ENCODE measurements at places on chromosomes 1 and 21.

DNA sequence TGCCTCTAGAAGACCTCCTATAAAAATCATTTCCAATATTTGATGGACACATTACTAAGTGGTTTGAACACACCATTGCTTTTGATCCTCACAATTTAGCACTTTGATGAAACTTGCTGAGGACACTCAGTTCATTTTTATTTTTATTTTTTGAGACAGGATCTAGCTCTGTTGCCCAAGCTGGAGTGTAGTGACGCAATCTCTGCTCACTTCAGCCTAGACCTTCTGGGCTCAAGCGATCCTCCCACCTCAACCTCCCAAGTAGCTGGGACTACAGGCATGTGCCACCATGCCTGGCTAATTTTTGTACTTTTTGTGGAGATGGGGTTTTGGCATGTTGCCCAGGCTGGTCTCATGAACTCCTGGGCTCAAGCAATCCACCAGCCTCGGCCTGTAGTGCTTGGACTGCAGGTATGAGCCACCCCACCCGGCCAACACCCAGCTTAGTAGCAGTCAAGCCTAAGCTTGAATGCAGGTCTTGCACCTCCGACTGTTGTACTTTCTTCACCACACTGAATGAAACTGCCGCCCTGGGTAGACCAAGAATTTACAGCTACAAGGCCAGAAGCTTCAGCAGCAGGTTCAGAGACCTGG is 24.8 kb upstream of the ATP2B4 start:
- no peak for DNase-seq

DNA sequence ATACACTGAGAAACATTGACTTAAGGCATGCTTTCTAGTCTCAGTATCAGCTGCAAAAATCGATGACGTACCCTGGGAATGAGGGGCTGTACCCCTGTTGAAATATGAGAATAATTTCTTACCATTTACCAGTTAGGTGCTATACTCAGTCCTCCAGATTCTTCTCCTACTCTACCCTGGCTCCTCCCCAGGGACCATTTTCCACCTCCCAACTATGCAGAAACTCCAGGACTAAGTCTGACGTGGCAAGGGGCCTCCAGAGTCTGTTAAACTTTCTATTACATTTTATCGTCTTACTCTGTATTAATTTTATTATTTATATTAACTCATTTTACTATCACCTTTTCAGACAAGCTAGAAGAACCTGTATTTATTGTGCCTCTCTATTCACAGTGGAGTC is 124.3 kb downstream of the CYYR1 start:
- DNase-seq = no peak

- no peak for DNase-seq
Measured at GRCh38 chr1:180281490-180281889, 51.4 kb downstream of the LHX4 start.

GRCh38 chr1:35278886-35279554 is 10.5 kb downstream of the ZMYM4 start:
- no peak for DNase-seq

- DNase-seq = no peak
Measured at GRCh38 chr1:212009561-212009960, 25.8 kb downstream of the INTS7 start.

DNA sequence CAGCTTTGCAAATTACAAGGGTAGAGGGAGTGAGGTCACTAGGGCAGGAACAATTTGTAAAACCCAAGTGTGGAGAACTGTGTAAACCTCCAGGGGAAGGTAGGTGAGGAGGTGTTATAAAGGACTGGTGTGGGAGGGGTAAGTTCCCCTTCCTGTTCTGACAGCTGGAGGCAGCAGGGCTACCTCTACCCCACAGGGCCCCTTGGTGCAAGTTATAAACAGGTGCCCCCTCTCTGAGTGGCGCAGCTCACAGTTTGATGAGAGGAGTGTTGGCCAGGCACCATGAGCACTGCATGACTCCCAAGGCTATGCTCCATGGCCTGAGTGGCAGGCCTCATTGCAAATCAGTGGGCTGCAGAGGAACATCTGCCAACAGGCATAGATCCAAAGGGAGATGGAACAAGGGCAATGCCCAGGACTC is 41.0 kb downstream of the MFSD2A start:
- DNase-seq = no peak

DNA sequence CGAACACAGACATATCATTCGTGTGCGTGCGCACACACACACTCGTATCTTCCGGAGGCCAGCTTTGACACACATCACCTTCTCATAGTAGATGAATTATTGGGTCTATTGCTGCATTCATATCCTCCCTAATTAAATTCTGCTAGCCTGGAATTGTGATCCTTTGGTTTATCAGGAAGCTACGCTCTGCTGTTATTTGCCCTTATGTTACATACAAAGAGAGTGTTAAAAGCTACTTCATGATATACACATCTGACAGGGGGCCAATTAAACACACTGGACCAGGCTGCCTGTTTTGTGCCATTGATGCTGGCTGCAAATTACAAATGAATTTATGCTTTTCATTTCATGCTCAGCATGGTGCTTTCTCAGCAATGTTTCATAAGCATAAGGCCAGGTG is 252.0 kb downstream of the RHOU start:
- no peak for DNase-seq

DNA sequence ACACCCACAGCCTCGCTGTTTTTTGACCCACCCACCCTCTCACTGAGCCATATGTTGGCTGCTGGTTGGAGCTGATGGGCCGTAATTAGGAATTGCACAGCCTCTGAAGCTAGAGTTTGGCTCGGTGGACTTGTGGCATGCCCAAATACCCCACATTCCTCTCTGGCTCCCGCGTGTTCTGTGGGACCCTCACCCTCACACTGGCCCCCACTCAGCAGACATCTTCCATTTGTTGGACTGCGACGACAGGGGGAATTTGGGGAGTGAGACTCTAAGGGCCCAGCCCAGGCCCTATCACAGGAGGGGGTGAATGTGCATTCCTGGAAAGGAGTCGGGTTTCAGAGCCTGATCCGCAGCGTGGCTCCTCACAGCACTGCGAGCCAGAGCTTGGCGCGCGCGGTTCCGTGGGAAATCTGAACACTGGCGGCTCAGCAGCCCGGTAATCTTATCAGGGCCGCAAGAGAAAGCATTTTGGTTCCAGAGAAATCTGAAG is 5.2 kb downstream of the RCSD1 start:
- no peak for DNase-seq

- DNase-seq = no peak
Measured at GRCh38 chr1:147756341-147756740, 4.1 kb downstream of the GJA5 start.

GRCh38 chr1:48693180-48693579 is 83.5 kb downstream of the BEND5 start:
- no peak for DNase-seq

GRCh38 chr1:192534666-192535065 is 40.9 kb upstream of the RGS1 start:
- no peak for DNase-seq

- DNase-seq = no peak
Measured at GRCh38 chr1:115677182-115677555, 35.4 kb downstream of the VANGL1 start.

- DNase-seq = no peak
Measured at GRCh38 chr21:24470852-24471251, 1136.4 kb downstream of the MRPL39 start.

DNA sequence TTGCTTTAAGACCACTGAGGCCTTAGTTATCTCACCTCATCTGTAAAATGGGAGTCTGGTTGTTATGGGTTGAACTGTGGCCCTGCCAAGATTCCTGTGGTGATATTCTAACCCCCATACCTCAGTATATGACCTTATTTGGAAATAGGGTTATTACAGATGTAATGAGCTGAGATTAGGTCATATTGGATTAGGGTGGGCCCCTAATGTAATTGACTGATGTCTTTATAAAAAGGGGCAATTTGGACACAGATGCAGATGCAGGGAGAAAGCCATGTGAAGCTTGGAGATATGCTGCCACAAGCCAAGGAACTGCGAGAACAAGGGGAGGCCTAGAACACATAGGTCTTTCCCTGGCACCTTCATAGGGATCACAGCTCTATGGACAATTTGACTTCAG is 3.9 kb downstream of the C1orf87 start:
- DNase-seq = no peak

GRCh38 chr1:205492774-205493173 is 11.7 kb upstream of the CDK18 start:
- no peak for DNase-seq

DNA sequence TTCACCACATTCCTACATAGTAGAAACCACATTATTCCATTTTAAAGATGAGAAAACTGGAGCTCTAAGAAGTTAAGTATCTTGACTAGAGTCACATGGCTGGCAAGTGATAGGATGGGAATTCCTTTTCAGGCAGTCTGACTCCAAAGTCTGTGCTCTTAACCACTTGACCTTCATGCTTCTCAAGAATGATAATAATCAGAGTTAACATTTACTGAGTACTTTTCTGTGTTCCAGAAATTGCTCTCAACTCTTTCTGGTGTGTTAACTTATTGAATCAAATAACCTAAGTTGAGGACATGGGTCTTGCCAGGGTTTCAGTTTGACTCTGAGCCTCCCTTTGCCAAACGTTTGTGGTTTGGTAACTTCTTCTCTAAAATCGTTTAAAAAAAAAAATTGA is 169.4 kb downstream of the RASAL2 start:
- DNase-seq = no peak

- no peak for DNase-seq
Measured at GRCh38 chr21:38474124-38474523, 24.2 kb downstream of the ERG start.

GRCh38 chr21:38042246-38042645 is 126.0 kb upstream of the KCNJ6 start:
- no peak for DNase-seq

DNA sequence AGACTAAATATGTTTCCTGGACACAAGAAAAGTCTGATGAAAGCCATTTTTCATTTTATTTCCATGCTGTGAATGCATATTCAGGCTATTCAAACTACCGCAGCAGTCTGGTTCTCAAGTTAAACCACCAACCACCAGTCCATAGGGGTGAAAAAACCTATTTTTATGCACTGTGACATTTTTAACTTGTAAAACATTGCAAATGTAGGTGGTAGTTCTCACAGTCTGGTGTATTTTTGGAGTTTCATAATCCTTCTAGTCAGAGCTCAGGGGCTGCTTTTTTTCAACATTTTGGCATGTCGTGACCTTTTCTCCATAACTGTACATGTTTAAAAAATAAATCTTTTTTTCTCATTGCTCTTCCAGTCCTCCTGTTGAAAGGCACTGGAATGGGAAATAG is 907.6 kb upstream of the ADGRL2 start:
- DNase-seq = no peak

DNA sequence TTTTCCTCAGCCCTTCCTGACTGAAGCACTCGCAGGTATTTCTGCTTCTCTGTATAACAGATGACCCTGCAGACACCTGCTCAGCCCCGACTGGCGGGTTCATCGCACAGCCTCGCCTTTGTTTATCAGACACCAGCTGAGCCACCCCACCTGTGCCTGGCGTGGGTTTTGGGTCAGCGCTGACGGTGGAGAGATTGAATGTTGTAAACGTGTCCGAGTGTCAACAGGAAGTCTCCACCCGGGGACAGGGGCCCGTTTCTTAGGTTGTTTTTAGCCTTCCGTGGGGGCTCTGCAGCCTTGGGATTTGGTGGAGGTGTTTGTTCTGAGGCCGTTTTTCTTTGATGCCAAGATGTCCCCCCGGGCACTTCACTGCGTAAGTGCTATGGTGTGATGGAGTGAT is 60.1 kb downstream of the COL18A1 start:
- no peak for DNase-seq

DNA sequence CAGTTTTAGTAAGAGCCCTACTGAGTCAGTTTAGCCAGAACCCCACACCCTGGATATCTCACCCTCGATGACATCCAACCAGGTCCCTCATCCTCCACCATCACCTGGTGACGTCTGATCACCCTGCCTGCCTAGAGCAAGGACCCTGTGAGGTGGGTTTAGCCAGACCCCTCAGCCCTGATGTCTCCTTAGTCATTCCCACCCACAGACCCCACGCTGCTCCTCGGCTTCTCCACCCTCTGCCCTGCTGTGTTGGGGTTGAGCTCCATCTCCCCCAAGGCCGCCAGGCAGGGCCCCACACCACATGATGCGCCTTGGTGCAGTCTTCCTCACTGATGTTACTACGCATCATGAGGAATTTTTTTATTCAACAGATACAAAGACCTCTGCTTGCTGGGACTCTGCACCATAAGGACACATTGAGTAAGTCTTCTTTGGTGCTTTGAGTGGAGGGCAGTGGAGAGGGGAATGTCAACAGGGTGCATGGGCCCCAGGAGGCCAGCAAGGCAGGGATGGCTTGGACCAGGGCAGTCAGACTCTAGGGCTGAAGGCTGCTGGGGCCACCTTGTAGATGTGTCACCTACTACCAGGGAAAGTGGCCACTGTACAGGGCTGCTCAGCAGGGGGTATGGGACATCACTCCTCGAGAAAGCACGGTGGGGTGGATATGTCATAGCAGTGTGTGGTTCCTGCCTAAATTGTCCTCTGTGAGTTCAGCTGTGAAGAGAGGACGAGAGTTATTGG is 1.7 kb upstream of the IBA57 start:
- no peak for DNase-seq

DNA sequence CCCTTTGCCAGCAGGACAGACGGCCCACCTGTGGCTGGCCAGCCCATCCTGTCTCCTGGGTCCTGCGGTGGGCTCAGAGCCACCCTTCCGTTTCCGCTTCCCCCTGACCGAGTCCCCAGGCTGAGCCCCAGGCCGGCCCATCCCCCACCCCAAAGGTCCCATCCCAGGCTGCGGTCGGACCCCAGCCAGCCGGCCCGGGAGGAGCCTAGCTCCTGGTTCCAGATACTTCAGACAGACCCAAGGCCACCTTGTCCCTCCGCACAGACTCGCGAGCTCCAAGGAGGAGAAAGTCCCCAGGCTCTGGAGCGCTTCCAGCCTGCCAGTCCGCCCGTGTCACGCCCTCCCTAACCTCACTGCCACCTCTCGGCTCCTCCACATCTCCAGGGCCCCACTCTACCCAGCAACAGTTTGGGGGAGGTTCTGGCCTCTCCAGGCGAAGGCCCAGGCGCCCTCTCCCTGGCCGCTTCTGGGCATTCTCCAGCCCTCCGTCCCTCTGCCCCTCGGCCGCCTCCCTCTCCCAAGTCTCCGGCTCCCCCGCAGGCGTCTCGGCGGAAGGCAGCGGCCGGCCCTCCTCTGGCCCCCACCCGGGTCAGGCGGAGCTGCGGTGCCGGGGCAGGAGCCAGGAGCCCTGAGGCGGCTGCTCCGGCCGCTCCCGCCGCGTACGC is 835 bp downstream of the LRRN2 start:
- DNase-seq = no peak

GRCh38 chr1:237119091-237119490 is 77.1 kb downstream of the RYR2 start:
- no peak for DNase-seq

GRCh38 chr1:162003830-162004215 is 19.8 kb downstream of the OLFML2B start:
- DNase-seq = no peak

DNA sequence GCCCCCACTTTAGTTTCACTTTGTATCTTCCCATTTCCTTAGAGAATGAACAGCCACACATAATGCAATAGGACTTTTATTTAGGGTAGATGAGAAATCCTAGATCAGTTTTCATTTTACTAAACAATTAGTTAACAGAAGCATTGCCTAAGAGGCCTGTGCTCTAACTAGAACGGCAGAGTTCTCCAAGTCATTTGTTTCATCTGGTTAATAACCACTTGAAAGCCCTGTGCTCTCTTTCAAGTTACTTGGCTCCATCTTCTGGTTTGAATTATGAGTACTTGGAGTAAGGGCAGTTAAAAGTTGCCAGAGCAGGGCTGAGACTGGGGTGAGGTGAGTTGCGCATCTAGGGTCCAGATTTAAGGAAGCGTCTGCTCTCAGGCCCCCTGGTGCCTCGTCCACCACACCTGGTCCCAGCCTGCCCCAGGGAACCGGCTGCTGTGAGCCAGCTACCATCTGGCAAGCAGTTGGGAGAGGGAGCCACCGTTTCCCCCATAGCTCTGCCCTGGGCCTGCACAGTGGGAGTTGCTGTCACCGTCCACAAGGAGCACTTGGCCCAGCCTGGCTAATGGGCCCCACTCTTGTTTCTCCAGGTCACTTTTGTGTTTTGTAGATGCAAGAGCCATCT is 18.1 kb upstream of the SLC44A3 start:
- DNase-seq = no peak

All from stimulated activated CD8-positive, alpha-beta memory T cell treated with anti-CD3 and anti-CD28 coated beads, Interleukin-7, amount 100 ng/mL, for 1 hour (primary cell).